Amniotic epithelial cell (primary cell): ENCODE measurements at places on chromosomes 6 and 20.
A peak's percentile ranks its signal among the peaks of the same experiment; 100 is the strongest.

GRCh38 chr20:4090756-4091489 is 75.6 kb upstream of the RNF24 start:
- DNase-seq = peak; percentile 89

GRCh38 chr20:42790111-42790510 is 399.6 kb downstream of the PTPRT start:
- DNase-seq = no peak

- DNase-seq = peak; percentile 54
Measured at GRCh38 chr6:5398530-5398929, 137.2 kb downstream of the FARS2 start.

DNA sequence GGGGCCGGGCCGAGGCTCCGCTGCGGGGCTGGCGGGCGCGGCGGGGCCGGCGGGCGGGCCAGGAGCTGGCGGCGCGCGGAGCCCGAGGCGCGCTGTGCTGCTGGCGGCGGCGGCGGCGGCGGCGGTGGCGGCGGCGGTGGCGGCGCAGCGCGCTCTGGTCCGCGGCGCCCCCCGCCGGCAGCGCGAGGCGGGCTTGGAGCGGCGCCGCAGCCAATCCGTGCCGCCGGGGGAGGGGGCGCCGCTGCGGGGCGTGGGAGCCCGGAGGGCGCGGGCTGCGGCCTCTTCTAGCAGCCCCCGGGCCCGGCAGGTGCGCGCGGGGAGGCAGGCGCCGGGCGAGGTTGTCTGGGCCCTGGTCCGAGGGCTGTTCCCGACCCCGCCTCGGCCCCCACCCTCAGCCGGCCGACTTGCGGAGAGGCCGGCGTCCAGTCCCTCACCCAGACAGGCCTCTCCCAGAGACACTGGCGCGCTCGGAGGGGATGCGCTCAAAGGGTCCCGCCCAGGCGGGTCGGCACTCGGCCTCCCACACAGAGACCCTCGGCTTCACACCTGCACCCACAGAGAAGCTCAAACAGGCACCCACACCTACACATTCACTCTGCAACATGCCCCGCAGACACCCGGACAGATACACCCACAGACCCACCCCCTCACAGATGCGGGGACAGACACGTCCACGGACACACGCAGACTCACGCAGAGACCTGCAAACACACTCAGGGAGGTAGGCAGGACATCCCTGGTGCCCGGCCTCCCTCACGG is at the start of gene RIMS4:
Gene RIMS4, minus strand, starts transcription at position 156 of the 759 bp plus-strand sequence. CDS start 275 bp downstream, outside the sequence.
- DNase-seq = no peak

DNA sequence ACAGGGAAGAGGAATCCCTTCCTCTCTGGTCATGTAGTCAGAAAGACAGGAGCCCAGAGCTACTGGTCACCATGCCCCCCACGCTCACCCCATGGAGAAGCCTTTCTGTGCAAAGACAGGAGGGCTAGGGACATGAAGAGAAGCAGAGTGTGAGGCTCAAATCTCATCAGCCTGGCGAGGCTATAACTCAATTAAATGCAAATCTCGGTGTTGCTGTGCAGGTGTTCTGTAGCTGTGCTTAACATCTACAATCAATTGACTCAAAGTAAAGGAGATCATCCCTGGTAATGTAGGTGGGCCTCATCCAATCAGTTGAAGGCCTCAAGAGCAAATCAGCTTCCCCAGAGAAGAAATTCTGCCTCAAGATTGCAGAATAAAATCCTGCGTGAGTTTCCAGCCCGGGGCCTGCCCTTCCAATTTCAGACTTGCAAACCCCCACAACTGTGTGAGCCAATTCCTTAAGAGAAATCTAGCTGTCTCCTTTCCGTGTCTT is 64.4 kb downstream of the CHMP4B start:
- no peak for DNase-seq

GRCh38 chr20:24491041-24491756 is 21.8 kb downstream of the SYNDIG1 start:
- DNase-seq = no peak

GRCh38 chr20:39713076-39713840 is 751.1 kb downstream of the DHX35 start:
- DNase-seq = no peak

- no peak for DNase-seq
Measured at GRCh38 chr6:168201383-168201782, 118.2 kb downstream of the DACT2 start.

- DNase-seq = no peak
Measured at GRCh38 chr6:15392182-15392581, 146.3 kb downstream of the JARID2 start.

DNA sequence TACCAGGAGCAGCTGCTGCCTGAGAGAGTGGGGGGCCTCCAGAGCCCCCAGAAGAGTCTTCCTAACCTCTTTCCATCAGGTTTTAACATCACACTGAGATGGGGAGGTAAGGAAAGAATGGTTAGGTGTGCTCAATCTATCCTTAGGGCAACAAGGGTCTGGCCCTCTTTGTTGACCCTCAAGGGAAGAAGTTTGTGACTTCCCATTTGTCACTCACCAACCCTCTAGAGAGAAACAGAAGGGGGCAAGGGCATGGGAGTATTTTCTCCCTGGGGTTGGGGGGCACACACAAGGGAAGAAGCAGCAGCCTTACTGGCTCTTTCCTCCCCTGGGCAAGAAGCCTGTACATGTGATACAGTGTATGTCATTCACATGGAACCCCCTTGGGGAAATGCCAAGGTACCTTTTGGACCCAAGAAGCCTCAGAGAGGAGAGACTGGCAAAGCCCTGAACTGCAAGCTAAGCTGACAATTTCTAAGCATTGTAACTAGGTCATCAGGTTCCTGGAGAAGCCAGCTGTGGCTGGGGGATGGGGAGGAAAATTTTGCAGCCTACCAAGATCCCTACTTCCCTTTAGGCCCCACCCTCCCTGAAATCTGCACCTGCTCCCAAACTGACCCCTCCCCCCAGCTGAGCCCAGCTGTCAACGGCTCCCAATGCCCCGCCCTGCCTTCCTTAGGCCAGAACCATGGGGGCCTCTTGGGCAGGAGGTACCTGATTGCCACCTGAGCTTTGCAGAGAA is 14.5 kb downstream of the BCL2L1 start:
- no peak for DNase-seq

- no peak for DNase-seq
Measured at GRCh38 chr6:132264021-132264500, 137.2 kb downstream of the MOXD1 start.

DNA sequence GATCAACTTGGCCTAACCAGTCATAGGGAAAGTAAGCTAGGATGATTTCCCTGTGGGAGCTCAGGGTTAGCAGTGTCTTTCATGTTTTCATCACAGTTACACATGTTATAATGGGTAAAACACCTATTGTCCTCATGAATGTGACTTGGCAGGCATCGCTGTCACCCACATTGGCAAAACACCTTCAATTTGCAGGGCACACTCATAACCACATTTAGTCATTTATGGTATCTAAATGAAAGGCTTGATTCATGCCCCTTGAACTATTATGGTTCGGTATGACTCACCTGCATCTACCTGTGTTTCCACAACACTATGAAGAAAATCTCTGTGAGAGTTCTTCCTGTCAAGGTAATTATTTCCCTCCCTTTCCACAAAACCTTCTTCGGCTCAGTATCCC is 49.2 kb downstream of the FRK start:
- DNase-seq = no peak

GRCh38 chr6:90159452-90159851 is 137.2 kb downstream of the BACH2 start:
- DNase-seq = no peak

GRCh38 chr6:35499372-35499771 is 2.5 kb upstream of the TEAD3 start:
- DNase-seq = no peak

DNA sequence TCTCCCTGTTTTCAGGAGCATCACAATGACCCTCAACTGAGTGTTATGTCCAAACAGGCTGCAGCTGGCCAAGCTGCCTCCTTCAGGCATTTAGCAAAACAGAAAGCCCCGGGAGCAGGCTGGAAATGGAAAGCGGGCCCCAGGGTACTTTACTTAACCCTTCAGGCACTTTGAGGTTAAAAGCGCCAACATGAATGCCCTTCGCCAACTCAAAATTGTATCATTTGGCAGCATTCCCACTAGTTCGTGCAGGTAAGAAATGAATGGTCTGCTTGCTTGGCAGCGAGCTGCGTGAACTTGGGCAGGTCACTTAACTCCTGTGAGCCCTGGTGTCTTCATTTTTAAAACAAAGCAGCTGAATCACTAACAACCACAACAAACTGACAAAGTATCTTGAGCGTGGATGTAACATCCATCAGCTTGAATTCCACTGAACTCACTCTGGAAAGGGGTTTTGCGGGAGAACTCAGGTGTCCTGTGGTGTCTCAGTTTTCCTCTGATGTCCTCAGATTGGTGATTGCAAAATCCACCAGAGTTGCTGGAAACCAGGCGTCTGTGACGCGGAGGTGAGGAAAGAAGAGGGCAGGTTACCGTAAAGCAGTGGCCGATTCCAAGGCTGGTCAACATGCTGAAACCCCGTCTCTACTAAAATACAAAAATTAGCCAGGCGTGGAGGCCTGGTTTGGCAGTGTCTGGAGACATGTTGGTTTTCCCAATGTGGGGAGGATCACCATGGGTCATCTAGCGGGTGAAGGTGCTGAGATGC is 118.8 kb upstream of the ZNF217 start:
- no peak for DNase-seq

DNA sequence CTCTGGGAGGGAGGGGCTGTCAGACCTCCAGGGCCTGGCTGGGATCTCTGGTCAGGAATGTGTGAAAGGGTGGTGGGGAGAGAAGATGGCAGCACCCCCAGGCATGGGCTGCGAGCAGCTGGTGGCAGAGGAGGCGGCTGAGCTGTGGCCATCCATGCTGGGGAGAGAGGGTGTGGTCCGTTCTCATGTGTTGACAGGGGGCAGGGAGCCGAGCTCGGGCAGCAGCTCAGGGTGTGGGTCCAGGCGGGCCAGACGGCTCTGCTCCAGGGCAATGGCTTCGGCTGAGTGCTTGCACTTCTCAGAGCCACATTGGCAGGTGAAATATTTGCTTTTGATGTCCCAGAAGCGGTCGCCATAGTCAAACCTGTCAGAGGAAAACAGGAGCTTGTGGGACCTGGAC is 1.1 kb upstream of the SLC44A4 start:
- no peak for DNase-seq
